ENCODE measurements at places on chromosomes 5 and 9. TPM values are rescaled to one million over a fixed set of nuclear protein-coding genes. Genes with fewer than 3 reads are reported as not detected.

DNA sequence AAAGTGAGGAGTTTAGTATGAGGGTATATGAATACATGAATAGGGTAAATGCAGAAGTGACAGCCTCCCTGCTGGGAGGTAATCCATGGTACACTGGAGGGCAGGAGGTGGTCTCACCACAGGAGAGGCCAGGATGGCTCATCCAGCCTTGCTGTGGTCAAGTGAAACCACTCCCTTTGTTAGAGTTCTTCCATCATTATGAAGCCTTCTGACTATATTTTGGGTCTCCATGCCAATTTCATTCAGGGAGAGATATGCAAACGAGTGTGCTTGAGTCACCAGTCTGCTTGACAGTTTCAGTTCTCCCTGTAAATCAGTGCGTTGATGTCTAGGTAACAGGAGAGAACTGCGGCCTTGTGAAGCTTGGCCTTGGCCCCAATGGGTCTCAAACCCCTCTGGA, 16.4 kb downstream of the PPP3R2 start:
- DNase-seq: no peak

GRCh38 chr9:98043915-98044314, 12.6 kb upstream of the NANS start:
- DNase-seq: no peak

GRCh38 chr5:36304095-36304805, 2.5 kb upstream of the RANBP3L start:
- DNase-seq: no peak

IFNK gene
- not detected for polyA plus RNA-seq

MAMDC2 gene
- 6.9 TPM for polyA plus RNA-seq

KIF4B gene
- polyA plus RNA-seq: 0.06 TPM

DNA sequence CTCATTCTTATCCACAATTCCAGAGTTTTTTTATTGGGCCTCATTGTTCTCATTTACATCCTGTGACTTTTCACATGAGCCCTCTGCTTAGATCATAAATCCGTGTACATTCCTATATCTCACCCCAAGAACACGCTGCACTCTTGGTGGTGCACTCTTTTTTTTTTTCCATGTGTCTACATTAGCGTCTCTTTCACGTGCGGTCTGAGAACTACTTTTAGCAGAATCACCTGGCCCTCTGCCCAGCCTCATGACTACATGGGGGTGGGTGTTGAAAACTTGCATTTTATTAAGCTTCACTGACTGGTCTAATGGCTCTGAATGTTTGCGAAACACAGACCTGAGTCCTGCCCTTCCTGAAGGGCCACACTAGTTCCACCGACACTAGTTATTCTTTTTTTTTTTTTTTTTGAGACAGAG, 18.6 kb downstream of the C9orf57 start:
- no peak for DNase-seq

HTR1A gene
- not detected for polyA plus RNA-seq

JAKMIP2 gene
- polyA plus RNA-seq: 1.4 TPM
